NCI-H1436 (cell line): ENCODE measurements at places on chromosomes 13 and 19.

DNA sequence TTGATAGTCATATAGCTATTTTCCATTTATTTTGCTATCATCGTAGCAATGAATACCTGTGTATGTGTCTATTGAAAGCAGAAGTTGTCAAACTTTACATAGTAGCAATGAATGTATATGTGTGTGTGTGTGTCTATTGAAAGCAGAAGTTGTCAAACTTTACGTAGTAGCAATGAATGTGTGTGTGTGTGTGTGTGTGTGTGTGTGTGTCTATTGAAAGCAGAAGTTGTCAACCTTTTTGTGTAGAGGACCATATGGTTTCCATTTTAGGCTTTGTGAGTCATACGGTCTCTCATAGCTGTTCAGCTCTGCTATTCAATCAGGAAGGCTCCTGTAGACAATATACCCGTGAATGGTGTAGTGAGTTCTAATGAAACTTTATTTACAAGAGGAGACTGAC lies 20.8 kb downstream of the NLRP4 start:
- DNase-seq, result no peak

- DNase-seq, result no peak
Measured at GRCh38 chr13:83810136-83810535, 72.1 kb downstream of the SLITRK1 start.

GRCh38 chr19:8208922-8209461 lies at the start of gene CERS4:
Gene CERS4 (plus strand): TSS chr19:8209370. CDS start chr19:8251077, 41,707 bp downstream.
- DNase-seq, result peak; percentile 72

DNA sequence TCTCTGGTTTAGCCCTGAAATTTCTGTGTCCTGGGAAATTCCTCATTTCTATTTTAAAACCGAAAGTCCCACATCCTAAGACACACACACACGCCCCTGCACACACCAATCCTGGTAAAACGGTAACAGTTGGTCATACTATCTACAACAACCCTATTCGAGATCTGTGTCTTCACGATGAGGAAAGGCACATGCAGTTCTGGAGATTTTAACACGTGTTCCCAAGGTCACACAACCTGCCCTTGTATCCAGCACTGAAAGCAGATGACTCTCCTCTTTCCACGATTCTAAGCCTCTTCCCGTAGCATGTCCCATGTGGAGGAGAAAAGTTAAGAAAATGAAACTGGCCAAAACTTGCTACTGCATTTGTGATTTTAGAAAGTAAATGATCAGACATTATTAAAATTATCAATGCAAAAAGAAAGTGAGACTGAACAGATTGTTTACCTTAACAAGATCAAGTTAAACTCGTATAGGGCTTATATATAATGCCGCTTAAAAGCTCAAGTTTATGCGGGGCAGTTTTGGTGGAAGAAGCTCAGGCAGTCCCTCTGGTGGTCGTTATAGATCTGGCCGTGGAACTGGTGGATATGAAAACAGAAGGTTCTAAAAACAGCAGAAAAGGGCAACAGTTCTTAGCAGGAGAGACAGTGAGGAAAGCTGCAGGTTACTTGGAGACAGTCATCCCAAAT lies 32.7 kb downstream of the VSTM1 start:
- no peak for DNase-seq

DNA sequence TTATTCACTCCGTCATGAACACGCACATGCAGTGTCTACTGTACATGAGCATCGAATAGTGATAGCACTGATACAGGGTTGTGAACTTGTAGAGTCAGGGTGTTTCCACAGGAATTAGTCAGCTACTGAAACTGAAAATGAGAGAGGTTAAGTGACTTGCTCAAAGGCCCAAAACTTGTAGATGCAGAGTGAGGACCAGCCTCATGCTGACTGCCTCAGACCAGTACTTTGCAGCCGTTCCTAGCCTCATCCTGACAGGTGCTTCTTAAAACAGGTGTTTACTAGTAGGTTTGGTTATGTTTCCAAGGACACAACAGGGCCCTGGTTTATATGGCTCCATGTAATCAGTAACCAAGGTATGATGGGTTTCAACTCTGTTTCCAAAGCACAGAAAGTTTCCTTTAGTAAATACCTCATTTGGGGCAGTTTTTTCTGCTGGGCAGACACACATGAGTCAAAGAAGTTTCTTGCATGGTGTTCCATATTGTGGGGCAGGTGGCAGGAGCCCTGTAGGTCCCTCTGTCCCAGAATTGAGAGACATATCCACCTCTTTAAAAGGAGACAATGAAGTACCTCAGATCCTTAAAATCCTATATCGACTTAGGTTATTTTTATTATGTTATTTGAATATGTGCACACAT lies 16.0 kb downstream of the FGF9 start:
- no peak for DNase-seq

GRCh38 chr19:54470991-54471782 lies 1.9 kb downstream of the CDC42EP5 start:
- DNase-seq, result no peak

DNA sequence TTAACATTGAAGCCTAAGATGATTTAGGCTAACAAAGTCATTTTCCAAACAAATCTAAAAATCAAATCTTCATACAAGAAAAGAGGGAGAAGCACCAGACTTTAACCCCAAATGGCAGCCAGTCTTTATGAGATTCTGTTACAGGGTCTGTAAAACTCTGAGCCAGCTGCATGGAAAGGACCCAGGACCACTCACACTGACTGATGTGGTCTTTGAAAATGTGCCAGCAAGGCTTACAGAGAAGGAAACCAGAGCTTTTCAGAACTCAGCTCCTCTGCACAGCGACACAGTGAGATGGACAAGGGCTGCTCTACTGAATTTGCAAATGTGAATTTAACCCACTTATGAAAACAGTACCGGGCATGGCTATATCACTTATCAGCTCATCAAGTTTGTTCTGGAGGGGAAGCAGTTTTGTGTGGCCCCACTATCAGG lies 98.8 kb upstream of the SERP2 start:
- DNase-seq, result no peak

- no peak for DNase-seq
Measured at GRCh38 chr13:94239135-94239534, 240.3 kb downstream of the DCT start.

DNA sequence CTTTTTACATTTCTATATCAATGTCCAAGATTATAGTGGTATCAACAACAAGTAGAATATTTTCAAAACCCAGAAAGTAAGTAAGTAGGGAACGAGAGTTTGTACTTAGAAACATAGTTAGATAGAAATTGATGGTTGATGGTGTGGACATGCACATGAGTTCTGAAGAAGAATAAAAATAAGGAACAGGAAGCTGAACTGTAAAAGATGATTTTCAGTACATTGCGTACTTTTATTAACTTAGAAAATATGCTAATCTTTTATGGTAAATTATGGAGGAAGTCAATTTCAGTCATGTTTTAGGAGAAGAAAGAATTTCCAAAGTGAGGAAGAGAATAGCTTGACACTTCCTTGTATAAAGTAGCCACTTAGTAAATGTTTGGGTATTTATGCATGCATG lies 12.3 kb upstream of the GPR18 start:
- DNase-seq, result no peak

- DNase-seq, result no peak
Measured at GRCh38 chr19:39531834-39532232, 819 bp downstream of the EID2B start.

GRCh38 chr13:52703482-52703881 lies 36.1 kb downstream of the CNMD start:
- no peak for DNase-seq

GRCh38 chr19:32219881-32220472 lies 125.4 kb upstream of the ZNF507 start:
- no peak for DNase-seq

GRCh38 chr19:45391346-45391745 lies 13.5 kb downstream of the PPP1R13L start:
- no peak for DNase-seq

GRCh38 chr19:23093832-23094231 lies 23.0 kb upstream of the ZNF730 start:
- no peak for DNase-seq

- DNase-seq, result no peak
Measured at GRCh38 chr13:71209217-71209616, 657.8 kb downstream of the DACH1 start.

DNA sequence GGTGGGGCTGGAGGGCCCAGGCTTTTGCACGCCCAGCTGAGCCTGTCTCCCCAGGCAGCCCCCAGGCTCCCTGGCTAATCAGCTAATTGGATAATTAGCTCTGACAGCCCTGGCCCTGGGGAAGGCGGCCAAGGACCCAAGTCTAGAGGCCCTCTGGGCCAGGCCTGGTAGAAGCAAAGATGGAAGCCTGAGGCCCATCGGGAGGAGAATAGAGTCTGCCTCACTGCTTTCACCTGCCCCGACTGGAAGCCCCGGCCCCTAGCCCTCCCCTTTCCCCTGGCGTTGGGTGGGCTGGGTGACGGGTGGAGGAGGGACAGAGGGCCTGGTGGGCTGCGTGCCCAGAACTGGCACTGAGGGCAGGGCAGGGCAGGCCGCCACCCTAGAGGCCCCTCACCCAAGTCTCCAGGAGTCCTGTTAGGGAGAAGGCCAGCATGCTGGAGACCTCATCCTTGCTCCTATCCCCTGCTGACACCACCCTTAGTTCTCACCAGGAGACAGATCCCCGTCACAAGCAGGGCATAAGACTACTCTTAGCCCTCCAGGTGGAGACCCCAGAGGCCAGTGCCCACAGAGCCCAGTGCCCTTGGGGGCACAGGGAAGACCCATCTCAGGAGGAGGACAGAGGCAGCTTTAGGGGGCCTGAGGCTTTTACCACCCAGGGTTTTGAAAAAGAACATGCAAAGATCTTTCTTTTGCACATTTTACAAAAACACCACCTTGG lies 12.0 kb downstream of the LYL1 start:
- DNase-seq, result peak; percentile 21
